ENCODE measurements at places on chromosomes 3 and 15.

DNA sequence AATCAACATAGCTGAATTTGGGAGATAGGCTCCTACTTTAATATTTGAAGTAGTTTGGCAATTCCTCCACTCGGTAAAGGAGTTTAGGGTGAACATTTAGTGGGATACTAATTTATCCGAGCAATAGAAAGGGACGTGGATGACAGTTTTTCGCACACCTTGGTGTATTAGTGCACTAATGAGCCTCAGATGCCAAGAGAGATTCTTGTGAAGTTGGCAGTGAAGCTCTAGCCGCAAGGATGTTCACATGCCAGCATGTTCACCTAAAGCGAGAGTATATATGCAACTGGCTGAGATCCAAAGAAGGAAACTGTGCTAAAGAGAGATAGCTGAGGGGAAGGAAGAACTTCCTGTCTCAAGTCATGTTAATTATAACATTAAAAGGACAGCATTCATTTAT lies 58.5 kb downstream of the TGFBR2 start:
- peak overlapping the region; percentile 64 for H3K27ac ChIP-seq
- no peak for ATAC-seq
- no peak overlapping the region for H3K4me3 ChIP-seq
- H3K27me3 ChIP-seq, result no peaks in the 10 kb centered on the region
- H3K36me3 ChIP-seq, result peaks cover 65% of the 10 kb centered on the region

GRCh38 chr3:169509780-169510692 lies 153.5 kb downstream of the MECOM start:
- no peaks in the 10 kb centered on the region for H3K36me3 ChIP-seq
- peaks cover 13% of the 10 kb centered on the region for H3K4me1 ChIP-seq
- no peak overlapping the region for H3K4me3 ChIP-seq
- H3K27me3 ChIP-seq, result no peaks in the 10 kb centered on the region
- no peak overlapping the region for H3K27ac ChIP-seq
- ATAC-seq, result no peak

DNA sequence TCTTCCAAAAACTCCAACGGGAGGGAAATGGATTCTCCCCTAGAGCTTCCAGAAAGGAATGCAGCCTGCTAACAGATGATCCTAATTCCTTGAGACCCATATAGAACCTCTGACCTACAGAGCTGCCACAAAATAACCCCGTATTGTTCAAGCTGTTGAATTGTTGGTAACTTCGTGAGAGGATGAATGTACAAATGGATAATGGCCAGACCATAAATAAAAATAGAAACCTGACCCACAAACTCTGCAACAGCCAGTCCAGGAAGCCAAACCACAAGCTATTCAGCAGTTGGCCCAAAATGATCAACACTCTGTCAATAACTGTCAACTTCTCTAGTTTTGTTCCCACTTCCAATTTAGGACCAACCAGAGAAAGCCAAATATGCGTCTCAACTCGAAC lies 414.0 kb upstream of the ZNF717 start:
- H3K36me3 ChIP-seq, result no peaks in the 10 kb centered on the region
- H3K27me3 ChIP-seq, result no peaks in the 10 kb centered on the region
- no peaks in the 10 kb centered on the region for H3K4me1 ChIP-seq
- H3K27ac ChIP-seq, result no peak overlapping the region
- no peak overlapping the region for H3K4me3 ChIP-seq

DNA sequence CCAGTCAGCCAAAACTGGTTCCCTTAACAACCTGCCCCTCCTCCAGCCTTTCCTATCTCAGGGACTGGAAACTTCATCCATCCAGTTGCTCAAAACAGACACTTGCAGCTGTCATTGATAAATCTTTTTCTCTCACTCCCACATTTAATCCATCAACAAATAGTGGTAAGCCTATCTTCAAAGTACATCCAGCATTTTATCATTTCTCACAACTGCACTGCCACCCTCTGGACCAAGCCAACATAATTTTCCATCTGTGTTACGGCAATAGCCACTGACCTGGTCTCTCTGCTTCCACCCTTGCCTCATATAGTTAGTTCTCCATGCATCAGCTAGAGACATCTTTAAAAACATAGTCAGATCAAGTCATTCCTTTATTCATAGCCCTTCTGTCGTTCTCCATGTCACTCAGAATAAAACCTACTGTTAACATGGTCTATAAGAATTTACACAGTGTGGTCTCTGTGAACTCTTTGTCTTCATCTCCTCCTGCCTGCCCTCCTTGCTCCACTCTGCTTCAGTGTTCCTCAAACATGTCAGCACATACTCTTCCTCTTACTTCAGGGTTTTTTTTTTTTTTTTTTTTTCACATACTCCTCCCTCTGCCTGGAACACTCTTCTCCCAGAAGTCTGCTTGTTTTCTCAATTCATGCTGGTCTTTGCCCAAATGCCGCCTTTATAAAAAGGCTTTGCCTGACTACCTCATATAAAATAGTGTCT lies 102.5 kb upstream of the COL6A5 start:
- H3K27me3 ChIP-seq, result no peaks in the 10 kb centered on the region
- H3K36me3 ChIP-seq, result no peaks in the 10 kb centered on the region
- no peak for ATAC-seq
- no peak overlapping the region for H3K27ac ChIP-seq

DNA sequence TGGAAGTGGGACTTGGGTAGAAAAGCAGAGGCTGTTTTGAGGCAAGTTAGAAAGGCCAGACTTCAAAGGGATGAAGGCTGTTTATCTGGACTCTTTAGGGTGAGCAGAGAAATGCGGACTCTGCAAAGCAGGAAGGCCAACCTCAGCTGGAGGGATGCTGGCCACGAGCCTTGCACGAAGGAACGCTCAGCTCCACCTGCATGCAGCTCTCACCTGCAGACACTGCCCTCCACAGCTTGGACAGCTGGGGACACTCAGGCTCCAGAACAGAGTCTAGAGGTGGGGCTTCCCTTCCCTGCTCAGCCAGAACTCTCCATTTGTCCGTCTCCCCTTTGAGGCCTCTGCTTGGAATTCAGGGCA lies 229.7 kb downstream of the ADAMTS17 start:
- no peak for ATAC-seq
- H3K4me1 ChIP-seq, result no peaks in the 10 kb centered on the region
- no peaks in the 10 kb centered on the region for H3K36me3 ChIP-seq
- H3K27ac ChIP-seq, result no peak overlapping the region
- no peak overlapping the region for H3K4me3 ChIP-seq
- H3K27me3 ChIP-seq, result peaks cover 30% of the 10 kb centered on the region

GRCh38 chr15:62452667-62453066 lies 287.6 kb upstream of the C2CD4B start:
- H3K4me1 ChIP-seq, result no peaks in the 10 kb centered on the region
- ATAC-seq, result no peak
- no peak overlapping the region for H3K27ac ChIP-seq
- H3K4me3 ChIP-seq, result no peak overlapping the region

GRCh38 chr3:58647381-58648141 lies 19.0 kb downstream of the FAM3D start:
- no peaks in the 10 kb centered on the region for H3K36me3 ChIP-seq
- no peak overlapping the region for H3K4me3 ChIP-seq
- no peak overlapping the region for H3K27ac ChIP-seq
- peaks cover 14% of the 10 kb centered on the region for H3K27me3 ChIP-seq

DNA sequence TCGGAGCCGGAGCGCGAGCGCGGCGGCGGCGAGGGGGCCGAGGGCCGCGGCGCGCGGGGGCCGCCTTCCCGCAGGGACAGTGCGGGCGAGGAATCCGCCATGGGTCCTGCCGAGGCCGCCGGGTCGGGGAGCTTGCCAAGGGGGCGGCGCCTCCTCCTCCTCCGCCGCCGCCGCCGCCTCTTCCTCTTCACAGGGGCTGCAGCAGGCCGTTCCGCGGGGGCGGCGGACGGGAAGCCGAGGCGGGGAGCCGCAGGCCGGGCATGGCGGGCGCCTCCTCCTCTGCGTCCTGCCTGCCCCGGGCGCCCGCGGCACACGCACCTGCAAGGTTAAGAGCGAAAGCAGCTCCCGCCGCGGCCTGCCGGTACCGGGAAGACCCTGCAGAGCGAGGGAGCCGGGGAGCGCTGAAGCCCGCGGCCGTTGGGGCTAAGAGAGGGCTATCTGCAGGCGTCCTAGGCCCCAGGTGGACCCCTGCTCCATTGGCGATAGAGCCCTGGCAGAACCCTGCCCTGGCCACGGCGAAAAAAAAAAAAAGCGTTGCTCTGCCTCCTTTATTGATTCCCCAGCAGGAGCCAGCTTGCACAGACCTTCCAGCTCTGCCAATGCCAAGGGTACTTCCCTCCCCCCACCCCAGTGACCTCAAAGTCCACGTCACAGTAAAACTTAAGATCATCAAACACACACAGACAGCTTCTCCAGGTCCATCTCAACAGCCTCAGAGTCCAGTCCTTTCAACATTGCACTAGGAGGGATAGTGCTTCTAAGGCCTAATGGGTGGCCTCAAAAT lies at the start of gene LYSMD2:
Gene LYSMD2, minus strand, starts transcription at position 134 of the 784 bp plus-strand sequence. Its CDS starts 33 bp downstream, at position 101.
- no peaks in the 10 kb centered on the region for H3K27me3 ChIP-seq
- H3K4me1 ChIP-seq, result peaks cover 56% of the 10 kb centered on the region
- H3K36me3 ChIP-seq, result peaks cover 8% of the 10 kb centered on the region
- H3K27ac ChIP-seq, result peak within 1 kb of the TSS; percentile 80

DNA sequence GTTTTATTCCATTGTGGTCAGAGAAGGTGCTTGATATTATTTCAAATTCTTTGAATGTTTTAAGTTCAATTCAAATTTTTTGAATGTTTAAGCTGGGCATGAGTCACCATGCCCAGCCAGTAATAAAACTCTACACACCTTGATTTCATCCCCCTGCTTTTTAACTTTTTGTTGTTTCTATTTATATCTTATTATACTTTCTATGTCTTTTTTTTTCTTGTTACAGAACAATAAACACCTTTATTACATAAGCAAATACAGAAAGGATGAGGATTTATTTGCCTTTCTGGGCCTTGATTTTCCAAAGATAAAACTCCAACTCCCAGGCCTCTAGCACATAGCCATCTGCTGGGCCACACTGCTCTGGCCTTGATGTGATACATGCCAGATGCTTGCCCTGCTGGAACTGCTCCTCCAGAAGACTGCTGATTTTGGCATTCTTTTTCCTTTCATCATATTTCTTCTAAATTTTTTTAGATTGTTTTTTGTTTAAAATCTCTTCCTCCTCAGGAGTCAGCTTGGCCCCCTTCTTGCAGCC lies 14.0 kb downstream of the DNAH12 start:
- H3K36me3 ChIP-seq, result no peaks in the 10 kb centered on the region
- H3K4me3 ChIP-seq, result no peak overlapping the region
- no peak overlapping the region for H3K27ac ChIP-seq
- H3K27me3 ChIP-seq, result no peaks in the 10 kb centered on the region

GRCh38 chr3:169542331-169542751 lies 121.2 kb downstream of the MECOM start:
- H3K27ac ChIP-seq, result no peak overlapping the region
- H3K4me1 ChIP-seq, result no peaks in the 10 kb centered on the region
- H3K36me3 ChIP-seq, result no peaks in the 10 kb centered on the region
- ATAC-seq, result no peak

DNA sequence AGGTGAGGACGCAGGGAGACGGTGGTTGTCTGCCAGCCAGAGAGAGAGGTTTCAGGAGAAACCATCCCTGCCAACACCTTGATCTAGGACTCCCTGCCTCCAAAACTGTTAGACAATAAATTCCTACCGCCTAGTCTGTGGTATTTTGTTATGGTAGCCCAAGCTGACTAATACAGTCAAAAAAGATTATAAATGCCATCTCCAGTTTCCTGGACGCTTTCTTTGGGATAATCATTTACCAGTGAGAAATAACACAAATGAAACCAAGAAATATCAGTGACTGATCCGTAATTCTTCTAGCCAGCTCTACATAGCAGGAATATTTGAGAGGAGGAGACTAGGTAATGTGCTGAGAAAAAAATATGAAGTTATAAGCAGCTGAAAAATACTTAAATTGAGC lies 707.8 kb upstream of the LMCD1 start:
- no peaks in the 10 kb centered on the region for H3K4me1 ChIP-seq
- no peak overlapping the region for H3K4me3 ChIP-seq
- H3K36me3 ChIP-seq, result no peaks in the 10 kb centered on the region
- H3K27ac ChIP-seq, result no peak overlapping the region
- no peak for ATAC-seq

GRCh38 chr15:50908209-50909009 lies at the start of gene AP4E1:
Gene AP4E1 (plus strand): TSS chr15:50908683. CDS start chr15:50908779, 96 bp downstream.
- H3K4me1 ChIP-seq, result peaks cover 32% of the 10 kb centered on the region
- H3K27ac ChIP-seq, result peak within 1 kb of the TSS; percentile 96

- no peak for ATAC-seq
- no peak overlapping the region for H3K4me3 ChIP-seq
- no peaks in the 10 kb centered on the region for H3K27me3 ChIP-seq
- H3K4me1 ChIP-seq, result no peaks in the 10 kb centered on the region
- no peaks in the 10 kb centered on the region for H3K36me3 ChIP-seq
Observed at GRCh38 chr15:93759629-93760028, 471.7 kb upstream of the MCTP2 start.

- H3K4me3 ChIP-seq, result no peak overlapping the region
- H3K27me3 ChIP-seq, result no peaks in the 10 kb centered on the region
- peaks cover 5% of the 10 kb centered on the region for H3K36me3 ChIP-seq
- no peak overlapping the region for H3K27ac ChIP-seq
- no peak for ATAC-seq
- H3K4me1 ChIP-seq, result no peaks in the 10 kb centered on the region
Observed at GRCh38 chr3:64097920-64098319, 74.6 kb upstream of the PSMD6 start.

GRCh38 chr3:156745766-156746165 lies 71.4 kb downstream of the TIPARP start:
- no peaks in the 10 kb centered on the region for H3K4me1 ChIP-seq
- no peak overlapping the region for H3K27ac ChIP-seq
- ATAC-seq, result no peak
- peaks cover 21% of the 10 kb centered on the region for H3K36me3 ChIP-seq
- H3K4me3 ChIP-seq, result no peak overlapping the region
- no peaks in the 10 kb centered on the region for H3K27me3 ChIP-seq

DNA sequence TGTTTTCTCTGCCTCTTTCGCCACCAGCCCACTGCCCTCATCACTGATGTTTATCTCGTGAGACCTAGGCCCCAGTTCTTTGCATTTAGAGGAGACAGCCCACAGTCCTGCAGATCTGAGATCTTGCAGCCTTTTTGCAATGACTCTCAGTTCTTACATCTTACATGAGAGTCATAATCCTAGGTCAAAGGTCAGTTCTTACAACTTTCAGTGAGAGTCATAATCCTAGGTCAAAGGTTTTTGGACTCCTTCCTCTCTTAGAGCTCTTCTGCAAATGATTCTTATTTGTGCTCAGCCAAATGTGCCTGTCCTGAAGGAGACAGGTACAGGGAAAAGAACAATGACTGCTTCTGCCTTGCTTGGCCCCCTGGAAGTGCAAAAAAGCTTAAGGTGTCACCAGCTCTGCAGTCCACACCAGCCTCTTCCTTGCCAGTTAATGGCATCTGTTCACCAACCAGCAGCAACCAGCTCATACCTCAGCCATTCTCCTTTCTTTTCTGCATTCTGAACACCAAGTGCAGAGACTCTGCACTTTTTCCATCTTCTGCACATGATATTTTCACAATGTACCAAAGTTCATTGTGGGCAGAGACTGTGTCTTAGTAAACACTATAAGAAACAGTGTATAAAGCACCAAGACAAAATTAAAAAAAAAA lies 67.1 kb downstream of the ABHD5 start:
- peaks cover 4% of the 10 kb centered on the region for H3K4me1 ChIP-seq
- no peak overlapping the region for H3K4me3 ChIP-seq
- ATAC-seq, result no peak

DNA sequence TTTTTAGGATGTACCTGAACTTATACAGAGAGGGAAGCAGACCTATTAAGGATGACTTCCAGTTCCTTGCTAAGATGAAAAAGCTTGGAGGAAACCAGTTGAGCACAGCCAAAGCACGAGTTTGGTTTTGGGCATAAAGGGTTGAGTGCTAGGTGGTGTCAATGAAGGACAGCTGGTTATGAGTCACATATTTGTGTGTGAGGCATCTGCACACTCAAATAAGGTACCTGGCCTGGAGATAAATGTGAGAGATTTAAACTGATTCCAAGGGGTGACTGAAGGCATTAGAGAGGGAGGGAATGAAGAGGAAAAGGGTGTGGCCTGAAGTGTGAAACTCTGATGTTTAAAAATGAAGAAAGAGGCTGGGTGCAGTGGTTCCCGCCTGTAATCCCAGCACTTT lies 486.7 kb downstream of the DIPK2A start:
- H3K27me3 ChIP-seq, result peaks cover 19% of the 10 kb centered on the region

Measured in stimulated activated memory B cell treated with anti-CD40 and anti-IgM and Interleukin-4, amounts not matched to agents 10 μg/mL and 1 μg/mL and 100 μg/mL, for 72 hours (primary cell).